ENCODE measurements at places on chromosomes 12 and 14.

- DNase-seq, result no peak
Observed at GRCh38 chr12:132275110-132275531, 54.3 kb downstream of the GALNT9 start.

DNA sequence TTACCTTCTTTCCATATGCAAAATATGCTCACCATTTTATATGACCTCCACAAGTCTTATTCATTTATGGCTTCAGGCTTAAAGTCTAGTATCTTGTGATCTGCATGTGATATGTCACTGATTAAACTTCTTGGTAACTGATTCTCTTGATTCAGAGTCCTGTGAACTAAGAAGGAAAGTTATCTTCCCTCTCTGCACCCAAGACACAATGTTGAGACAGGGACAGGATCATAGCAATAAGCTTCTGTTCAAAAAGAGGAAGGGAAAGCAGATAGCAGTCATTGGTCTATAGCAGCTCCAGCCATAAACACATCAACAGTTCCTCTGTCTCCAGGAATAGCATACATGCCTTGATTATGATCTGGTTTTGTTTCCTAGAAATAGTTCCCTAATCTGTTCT, 103.1 kb downstream of the UNC79 start:
- DNase-seq, result no peak

DNA sequence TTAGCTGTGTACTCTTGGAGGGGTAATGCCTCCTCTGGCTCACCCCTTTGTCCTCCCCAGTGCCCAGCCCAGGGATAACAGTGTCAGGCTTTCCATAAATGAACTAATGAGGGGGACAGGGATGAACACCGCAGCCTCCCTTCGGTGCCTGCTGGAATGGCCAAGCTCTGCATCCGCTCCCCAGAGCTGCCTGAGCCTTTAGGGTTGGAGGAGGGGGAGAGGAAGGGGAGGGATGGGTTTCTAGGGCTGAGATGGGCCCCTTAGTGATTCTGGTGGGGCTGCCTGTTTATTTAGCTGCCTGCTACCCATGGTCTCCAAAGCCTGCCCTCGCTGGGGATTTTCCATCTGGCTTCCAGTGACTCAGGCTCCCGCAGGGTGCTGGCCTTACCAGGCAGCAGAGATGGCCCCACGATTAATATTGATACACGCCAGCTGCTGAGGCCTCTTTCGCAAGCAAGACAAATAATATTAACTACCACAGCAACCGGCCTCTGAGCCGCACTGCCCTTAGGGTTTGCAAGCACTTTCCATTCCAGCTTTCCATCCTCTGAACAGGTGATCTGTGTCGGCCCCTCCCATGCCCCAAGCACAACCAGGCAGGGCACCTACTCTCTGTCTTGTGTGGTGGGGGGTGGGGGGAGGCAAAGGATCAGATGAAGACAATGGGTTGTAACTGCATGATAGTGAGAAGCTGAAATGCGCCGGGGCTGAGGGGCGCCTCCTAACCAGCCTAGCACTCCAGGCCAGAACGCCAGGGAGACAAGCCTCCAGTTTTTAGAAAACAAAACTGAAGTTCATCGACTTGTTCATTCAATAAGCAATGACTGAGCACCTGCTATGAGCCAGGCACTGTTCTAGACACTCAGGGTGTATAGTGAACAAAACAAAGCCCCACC, 56.7 kb downstream of the C14orf132 start:
- DNase-seq, result no peak

GRCh38 chr12:46535376-46535775, 162.8 kb upstream of the SLC38A2 start:
- DNase-seq, result no peak

DNA sequence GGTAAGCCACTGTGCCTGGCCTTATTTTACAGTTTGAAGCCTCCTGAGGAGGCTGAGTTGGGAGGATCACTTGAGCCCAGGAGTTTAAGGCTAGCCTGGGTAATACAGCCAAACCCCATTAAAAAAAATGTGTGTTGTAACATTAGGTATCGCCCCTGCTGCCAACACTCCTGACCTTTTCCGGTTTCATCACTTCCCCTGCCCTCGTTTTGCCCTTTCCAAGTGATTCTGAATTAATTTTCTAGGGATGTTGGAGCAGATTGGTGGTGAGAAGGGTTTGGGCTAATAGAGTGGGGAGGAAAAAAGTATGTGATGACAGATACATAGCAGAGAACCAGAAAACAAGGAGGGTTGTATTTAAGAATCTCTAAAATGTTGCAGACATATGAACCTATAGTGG, 25.6 kb upstream of the C12orf71 start:
- DNase-seq, result no peak

- DNase-seq, result no peak
Observed at GRCh38 chr14:102898776-102899515, 23.5 kb upstream of the AMN start.

GRCh38 chr14:54148251-54148650, 191.6 kb upstream of the BMP4 start:
- DNase-seq, result no peak

- no peak for DNase-seq
Observed at GRCh38 chr12:39467432-39467870, 24.5 kb upstream of the KIF21A start.

GRCh38 chr12:106049546-106049945, 89.2 kb downstream of the NUAK1 start:
- no peak for DNase-seq

DNA sequence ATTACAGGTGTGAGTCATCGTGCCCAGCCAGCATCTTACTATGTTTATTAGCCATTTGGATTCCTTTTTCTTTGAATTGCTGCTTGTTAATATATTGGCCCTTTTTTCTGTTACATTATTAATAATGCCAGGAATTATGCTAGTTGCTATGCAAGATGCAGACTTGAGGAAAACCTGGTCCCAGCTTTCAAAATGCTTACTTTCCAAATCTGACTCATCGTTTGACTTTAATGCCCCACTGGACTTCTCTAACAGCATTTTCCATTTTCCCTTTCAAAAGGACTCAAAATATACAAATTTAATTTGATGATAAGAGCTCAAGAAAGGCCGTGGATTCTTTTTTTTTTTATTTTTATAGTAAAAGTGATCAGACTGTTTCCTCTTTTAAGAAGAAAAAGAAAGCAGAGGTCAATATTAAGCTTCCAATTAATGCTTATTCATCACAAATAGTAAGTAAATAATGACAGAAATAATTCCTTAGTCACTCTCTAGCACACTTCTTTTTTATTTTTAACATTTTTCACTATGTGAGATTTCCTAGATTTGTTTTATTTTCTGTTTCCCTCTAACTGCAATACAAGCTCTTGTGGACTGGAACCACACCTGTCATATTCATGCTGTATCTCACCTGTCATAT, 146.1 kb upstream of the FGD4 start:
- no peak for DNase-seq

DNA sequence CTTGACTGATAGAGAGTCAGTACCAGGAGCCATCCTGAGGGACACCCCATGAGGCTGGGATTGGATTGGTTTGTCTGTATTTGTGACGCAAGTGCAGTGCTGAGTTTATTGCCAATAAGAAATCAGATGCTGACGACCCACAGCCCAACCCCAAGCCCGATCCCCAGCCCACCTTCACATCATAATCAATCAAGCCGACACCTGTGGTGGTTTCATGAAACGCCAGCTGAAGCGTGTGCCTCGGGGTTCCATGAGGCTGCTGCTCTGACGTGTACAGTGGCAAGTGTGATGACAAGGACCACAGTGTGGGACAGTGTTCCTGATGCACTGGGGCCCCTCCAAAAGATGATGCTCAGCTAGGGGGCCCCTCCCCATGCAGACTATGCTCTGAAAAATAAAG, 62.1 kb upstream of the C14orf180 start:
- no peak for DNase-seq

- no peak for DNase-seq
Observed at GRCh38 chr14:56297449-56297848, 179.2 kb downstream of the PELI2 start.

GRCh38 chr12:49227713-49228112, 37.2 kb upstream of the TUBA1C start:
- no peak for DNase-seq

GRCh38 chr14:71554959-71555612, 377.1 kb upstream of the RGS6 start:
- DNase-seq, result no peak

- no peak for DNase-seq
Observed at GRCh38 chr12:46475972-46476645, 103.5 kb upstream of the SLC38A2 start.

- DNase-seq, result no peak
Observed at GRCh38 chr14:100737526-100737925, 10.8 kb downstream of the DLK1 start.

GRCh38 chr12:108121728-108122471, 7.2 kb upstream of the WSCD2 start:
- DNase-seq, result no peak

- DNase-seq, result no peak
Observed at GRCh38 chr12:93275589-93275988, 102.1 kb upstream of the NUDT4 start.

DNA sequence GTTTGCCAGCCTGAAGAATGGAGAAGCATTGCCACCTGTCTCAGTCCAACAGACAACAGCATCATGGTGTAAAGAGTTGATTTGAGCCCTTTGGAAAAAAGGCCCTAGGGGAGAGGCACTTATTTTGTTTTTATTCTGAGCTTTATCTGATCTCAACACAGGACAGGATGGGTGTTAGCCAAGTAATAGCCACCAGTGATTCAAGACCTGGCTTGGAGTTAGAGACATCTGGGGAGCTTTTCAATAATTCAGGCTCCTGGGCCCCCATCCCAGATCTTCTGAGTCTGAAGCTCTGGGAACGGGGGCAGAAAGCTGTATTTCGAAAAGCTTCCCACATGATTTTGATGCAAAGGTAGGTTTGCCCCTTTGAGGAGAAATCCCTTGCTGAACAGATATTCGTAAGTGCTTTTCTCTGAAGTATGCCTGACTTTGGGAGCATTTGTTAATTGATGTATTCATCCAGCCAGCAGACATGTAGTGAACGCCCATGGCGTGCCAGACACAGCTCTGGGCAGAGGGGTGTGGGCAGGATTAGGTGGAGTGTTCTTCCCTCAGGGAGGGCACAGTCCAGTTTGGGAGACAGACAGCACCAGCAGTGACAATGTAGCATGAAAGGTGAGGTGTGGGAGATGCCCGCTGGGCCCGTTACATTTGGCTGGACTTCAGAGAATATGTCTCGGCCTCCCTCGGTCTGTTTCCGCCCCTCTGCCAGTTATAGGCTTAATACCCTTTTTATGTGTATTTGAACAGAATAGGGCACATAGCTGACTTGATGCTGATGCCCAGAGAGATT, 72.5 kb downstream of the TSPAN9 start:
- DNase-seq, result no peak

- DNase-seq, result no peak
Observed at GRCh38 chr12:91094032-91094662, 17.1 kb downstream of the LUM start.

DNA sequence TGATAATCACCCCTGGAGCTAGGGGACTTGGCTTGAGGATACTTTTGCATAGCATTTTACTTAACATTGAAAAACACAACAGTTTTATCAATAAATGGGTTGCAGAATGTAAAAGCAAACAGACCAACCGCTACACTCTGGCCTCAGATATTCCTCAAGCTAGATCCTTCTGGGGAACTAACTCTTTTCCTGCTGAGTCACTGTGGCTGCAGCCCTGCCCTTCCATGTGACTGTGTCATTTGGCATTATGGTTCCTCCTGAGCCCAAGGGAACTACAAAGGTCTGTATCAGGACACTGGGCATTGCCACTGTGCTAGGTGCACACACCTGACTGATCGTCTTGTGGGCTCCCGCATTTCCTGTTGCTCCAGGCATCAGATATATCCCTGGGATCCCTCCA, 56.6 kb downstream of the TTC9 start:
- no peak for DNase-seq

DNA sequence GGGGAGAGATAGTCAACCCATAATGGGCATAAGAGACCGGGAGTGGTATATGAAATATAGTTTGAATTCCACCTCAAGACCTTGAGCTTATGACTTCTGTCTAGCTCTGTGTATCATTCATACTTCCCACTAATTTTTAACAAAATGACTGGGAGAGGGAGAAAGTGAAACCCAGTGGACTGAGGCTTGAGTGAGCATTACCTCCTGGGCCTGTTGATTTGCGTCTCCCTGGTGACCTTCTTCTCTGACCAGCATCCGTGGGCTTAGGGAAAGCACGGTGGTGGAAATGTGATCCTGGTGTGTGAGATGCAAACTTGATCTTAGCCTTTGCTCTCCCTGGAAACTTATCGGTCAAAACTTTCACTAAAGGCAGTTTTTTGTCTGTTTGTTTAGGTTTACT, 207.9 kb upstream of the BCL2L14 start:
- DNase-seq, result no peak

- DNase-seq, result no peak
Observed at GRCh38 chr12:132888852-132889251, 1.4 kb upstream of the CHFR start.

DNA sequence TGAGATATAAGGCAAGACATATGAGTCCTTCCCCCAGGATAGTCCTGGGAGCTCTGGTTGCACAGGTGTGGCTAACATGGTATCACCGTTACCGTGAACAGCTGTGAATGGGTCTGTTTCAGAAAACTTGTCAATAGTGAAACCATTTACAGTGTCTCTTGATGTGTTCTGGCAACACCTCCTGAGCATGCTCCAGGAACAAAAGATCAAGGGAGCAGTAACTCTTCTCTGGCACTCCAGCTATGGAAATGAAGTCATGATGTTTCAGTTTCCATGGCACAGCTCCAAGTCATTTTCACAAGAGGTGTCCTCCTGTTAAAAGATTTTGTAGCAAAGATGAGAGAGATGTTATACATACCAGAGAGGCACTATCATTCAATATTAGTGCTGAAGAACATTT, 253.7 kb downstream of the SNAPC1 start:
- no peak for DNase-seq

DNA sequence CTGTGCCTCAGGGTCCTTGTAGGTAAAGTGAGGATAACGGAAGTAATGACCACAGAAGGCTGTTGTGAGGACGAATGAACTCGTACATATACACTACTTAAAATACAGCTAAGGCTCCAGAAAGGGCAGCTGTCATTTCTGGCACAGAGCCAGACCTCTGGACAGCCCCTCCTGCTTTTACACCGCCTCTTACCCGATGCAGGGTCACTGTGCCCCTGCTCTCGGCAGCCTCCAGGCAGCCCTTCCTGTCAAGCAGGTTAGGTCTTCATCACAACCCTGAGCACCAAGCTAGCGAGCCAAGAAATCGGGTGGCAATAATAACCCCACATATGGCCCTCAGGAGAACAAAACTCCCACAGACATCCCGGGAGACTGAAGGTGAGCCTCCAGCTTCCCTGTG, 8.5 kb downstream of the TMEM229B start:
- no peak for DNase-seq

GRCh38 chr12:109529691-109530640, 43.3 kb downstream of the MMAB start:
- no peak for DNase-seq

DNA sequence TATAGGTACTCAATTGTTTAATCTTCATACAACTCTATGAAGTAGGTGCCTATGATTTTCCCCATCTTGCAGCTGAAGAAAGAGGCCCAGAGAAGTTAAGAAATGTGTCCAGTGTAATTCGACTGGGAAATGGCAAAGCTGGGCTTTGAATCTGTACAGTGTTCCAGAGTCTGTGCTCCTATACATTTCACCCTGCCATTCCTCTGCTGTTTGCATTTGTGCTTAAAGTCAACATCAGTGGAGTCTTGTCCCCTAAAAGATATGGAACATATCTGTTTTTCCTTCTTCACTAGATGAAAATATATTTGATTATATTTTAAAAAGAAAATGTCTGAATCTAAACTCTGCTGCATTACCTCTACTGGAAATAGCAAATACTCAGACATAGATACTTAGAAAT, 88.6 kb downstream of the SEC23A start:
- no peak for DNase-seq
